ENCODE measurements at places on chromosomes 12 and 14. TPM values are rescaled to one million over a fixed set of nuclear protein-coding genes. Genes with fewer than 3 reads are reported as not detected.

The PARPBP gene
- total RNA-seq, result 25.3 TPM

- DNase-seq, result no peak
Measured at GRCh38 chr12:109732321-109733305, 19.0 kb downstream of the FAM222A start.

DNA sequence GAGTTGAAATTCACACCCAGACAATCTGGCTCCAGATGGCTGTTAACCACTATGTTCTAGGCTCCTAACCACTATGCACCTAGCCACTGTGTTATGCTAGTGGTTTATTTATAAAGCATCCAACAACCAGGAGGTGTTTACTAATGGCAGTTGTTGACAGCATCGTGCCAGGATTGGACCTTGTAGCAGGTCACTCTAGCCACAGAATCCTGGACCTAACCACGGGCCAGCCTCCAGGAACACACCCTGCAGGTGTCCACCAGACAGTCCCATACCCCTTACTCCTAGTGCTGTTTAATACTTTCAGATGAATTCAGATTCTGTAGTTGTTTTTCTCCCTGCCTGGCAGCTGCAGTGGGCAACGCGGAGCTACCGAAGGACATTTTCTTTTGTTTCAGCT is 109.4 kb upstream of the MYL2 start:
- no peak for DNase-seq

DNA sequence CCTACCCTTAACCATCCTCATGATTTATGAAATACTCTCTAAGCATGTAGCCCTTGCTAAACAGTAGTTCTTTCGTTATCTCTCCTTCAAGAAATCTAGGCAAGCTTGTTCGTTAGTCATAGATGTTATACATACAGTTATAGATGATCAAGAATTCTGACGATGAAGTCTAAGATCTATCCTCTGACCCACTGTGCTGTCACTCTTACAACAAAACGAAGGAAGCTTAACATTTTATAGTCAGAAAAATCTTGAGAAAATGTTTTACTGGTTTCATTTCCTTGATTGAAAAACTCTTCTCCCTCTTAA is 68.9 kb downstream of the SPPL3 start:
- no peak for DNase-seq

DNA sequence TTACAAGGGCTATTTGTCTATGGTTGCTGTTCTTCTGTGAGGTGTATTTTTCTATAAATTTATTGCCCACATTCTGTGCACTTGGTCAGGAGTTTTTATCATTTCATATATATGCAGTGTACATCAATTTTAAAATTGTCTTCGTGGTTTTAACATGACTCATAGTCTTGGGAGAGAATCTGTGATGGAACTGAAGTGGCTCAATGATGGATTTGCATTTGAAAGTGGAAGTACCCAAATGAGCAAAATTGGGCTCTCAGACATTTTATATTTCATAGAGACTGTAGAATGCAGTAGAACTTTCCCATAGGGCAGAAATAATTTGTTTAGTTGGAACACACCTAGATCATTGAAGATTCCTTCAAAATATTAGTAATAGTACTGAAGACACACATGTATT is 1.9 kb upstream of the SCFD1 start:
- DNase-seq, result no peak

The RARG gene
- 47.4 TPM for total RNA-seq

The NOVA1 gene
- not detected for total RNA-seq

- no peak for DNase-seq
Measured at GRCh38 chr12:100348657-100349454, 8.0 kb upstream of the SLC17A8 start.

The ZDHHC22 gene
- not detected for total RNA-seq

The HNF1A gene
- total RNA-seq, result not detected

DNA sequence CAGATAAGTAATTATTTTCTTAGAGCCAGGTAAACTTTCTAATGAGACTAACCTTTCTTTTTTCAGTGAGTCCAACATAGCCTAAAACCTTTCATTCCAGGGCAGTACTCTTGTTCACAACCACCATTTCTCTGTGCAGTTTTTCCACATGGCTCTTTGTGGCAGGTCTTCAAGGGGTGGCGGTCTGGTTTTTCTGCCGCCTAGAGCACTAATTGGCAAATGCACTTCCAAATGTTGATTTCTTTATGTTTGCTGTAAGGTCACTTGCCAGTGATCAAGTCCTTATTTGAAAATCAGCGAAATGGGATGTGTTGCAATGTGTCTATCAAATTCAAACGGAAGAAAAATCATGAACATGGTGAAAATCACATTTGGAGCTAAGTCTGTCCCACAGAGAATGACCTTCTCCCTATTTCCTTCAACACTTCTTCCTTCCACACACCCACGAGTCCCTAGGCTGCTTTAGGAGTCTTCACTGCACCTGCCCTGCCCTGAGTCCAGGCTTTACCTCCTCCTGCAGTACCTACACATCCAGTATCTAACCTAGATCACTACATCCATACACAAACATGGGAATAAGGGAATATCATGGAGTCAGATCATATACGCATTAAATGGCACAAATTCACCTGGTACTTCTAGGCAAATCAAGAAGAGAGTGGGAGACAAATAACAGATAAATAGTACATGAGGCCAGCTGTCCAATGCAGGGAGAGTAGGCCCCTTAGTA is 1.9 kb downstream of the SRGAP1 start:
- no peak for DNase-seq

The ACVRL1 gene
- not detected for total RNA-seq

- no peak for DNase-seq
Measured at GRCh38 chr12:3091382-3092241, 14.4 kb downstream of the TSPAN9 start.

GRCh38 chr14:65866448-65866847 is 453.9 kb downstream of the FUT8 start:
- DNase-seq, result no peak

DNA sequence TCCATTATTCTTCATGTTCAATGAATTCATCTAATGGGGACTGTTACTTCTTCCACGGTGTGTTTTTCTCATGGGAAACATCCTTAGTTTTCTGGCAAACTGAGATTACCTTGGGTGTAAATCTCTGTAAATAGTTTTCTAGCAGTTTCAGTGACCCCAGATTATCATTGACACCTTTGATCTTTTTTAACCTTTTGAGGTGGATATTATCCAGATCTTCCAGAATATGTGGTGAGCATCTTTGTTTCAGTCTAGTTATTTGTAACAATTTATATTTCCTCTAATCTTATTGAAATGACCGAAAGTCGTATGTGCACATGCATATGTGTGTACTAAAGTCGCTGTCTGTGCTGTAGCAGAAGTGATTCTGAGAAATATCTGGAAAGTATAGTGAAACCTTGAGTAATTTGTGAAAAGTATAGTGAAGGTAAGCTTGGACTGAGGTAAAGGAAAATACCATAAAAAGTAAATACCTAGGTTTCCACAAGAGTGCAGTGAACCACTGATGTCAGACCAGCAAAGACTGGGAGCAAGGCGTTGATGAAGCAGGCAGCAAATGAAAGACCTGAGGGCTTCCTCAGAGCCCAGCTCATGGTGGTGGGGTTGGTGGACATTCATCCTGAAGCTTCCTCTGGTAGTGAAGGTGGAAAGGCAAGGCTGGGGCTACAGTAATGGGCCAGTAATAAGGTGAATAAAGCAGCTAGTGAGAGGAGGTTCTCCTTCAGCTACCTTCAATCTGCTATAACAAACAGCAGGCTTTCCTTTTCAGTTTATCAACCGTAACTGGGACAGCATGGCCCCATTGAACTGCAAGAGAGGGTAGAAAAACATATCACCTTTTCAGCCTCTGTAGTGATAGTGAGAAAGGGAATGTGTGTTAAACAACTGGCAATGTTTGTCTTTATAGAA is 480.2 kb upstream of the FBXO33 start:
- DNase-seq, result no peak

The VRK1 gene
- 64.1 TPM for total RNA-seq

DNA sequence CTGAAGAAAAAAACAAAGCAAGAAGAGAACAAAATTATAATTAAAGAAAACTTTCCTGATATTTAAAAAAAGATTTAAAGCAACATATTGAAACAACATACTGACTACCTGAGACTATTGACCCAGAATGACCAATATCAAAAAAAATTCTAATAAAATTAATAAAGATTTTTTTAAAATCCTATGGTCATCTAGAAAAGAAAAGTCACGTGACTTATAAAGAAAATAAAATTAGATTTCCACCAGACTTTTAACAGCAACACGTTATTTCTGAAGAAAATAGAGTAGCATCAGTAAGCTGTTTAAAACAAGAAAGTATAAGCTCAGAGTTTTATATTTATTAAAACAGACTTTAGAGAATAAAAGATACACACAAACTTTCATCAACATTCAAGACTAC is 238.0 kb downstream of the C12orf42 start:
- DNase-seq, result no peak

The SLC38A4 gene
- total RNA-seq, result not detected

DNA sequence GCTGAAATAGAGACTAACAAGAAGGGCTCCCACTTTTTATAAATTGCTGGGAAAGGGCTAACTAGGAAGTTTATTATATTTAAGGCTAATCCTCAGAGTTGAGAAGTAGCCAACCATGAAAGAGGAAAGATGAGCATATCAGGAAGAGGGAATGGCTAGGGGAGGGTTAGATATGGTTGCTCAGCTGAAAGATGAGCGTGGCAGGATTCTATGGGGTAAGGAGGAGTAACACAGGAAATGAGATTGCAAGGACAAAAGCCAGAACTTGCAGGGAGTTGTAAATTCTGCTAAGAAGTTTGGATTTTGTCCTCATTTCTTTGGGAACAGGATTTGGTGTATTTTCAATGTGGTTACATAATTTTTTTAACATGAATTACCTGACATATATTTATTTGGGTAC is 127.4 kb upstream of the ATP2B1 start:
- no peak for DNase-seq

The MAP3K9 gene
- 6.7 TPM for total RNA-seq

GRCh38 chr12:130086248-130086647 is 76.0 kb upstream of the FZD10 start:
- no peak for DNase-seq

- no peak for DNase-seq
Measured at GRCh38 chr14:102007916-102008418, 43.6 kb downstream of the DYNC1H1 start.

The ACRBP gene
- 1.8 TPM for total RNA-seq

The DUSP6 gene
- total RNA-seq, result 170 TPM

- DNase-seq, result no peak
Measured at GRCh38 chr14:28952666-28953065, 186.1 kb downstream of the FOXG1 start.

DNA sequence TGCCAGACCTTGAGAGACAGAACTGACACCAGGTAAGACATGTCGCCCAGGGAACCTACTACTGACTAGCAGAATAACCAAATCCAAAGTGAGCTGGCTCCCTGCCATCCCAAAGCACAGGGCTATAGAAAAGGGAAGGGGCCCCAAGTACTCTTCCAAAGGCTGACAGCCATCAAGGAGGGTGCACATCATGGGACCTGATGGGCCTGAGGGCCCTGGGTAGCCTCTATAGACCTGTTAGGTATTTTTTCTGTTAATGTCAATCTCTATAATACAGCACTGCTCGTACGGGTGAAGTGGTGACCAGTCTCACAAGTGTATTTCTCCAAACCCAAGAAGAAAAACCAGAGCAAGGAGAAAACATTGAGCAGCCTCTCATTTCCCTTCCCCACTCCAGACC is 171.6 kb downstream of the ITPR2 start:
- no peak for DNase-seq

GRCh38 chr14:61472011-61472672 is 150.8 kb downstream of the PRKCH start:
- peak; percentile 46 for DNase-seq

The FNTB gene
- 16.1 TPM for total RNA-seq

DNA sequence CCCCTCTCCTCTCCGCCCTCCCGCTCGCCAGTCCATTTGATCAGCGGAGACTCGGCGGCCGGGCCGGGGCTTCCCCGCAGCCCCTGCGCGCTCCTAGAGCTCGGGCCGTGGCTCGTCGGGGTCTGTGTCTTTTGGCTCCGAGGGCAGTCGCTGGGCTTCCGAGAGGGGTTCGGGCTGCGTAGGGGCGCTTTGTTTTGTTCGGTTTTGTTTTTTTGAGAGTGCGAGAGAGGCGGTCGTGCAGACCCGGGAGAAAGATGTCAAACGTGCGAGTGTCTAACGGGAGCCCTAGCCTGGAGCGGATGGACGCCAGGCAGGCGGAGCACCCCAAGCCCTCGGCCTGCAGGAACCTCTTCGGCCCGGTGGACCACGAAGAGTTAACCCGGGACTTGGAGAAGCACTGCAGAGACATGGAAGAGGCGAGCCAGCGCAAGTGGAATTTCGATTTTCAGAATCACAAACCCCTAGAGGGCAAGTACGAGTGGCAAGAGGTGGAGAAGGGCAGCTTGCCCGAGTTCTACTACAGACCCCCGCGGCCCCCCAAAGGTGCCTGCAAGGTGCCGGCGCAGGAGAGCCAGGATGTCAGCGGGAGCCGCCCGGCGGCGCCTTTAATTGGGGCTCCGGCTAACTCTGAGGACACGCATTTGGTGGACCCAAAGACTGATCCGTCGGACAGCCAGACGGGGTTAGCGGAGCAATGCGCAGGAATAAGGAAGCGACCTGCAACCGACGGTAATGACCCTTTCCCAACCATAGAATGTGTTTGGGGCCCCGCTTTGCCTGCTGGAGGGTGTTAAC is 615 bp downstream of the CDKN1B start:
- DNase-seq, result peak; percentile 40

- no peak for DNase-seq
Measured at GRCh38 chr14:61561657-61562276, 133.5 kb upstream of the HIF1A start.

The TEX52 gene
- not detected for total RNA-seq

DNA sequence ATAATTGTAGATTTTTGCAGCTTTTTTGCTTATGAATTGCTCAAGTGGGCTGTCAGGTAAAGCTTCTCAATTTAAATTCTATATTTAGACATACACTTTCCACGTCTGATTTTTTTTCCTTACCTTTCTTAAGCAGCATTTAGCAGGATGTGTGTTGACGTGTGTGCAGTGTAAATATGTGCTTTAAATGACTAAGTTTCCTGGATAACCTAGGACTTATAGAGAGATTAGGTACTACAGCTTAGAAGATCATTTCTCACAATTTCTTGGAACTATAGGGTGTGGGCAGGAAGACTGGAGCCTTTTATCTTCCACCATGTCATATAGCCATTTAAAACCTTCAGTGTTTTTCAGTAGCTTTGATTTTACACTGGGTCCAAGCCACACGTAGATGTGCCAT is 263.5 kb downstream of the NOVA1 start:
- no peak for DNase-seq

- peak; percentile 66 for DNase-seq
Measured at GRCh38 chr14:22099942-22100763, 426.5 kb upstream of the OR4E1 start.

The HOXC6 gene
- not detected for total RNA-seq

The PTCSC3 gene
- total RNA-seq, result not detected

The TEAD4 gene
- 0.83 TPM for total RNA-seq

DNA sequence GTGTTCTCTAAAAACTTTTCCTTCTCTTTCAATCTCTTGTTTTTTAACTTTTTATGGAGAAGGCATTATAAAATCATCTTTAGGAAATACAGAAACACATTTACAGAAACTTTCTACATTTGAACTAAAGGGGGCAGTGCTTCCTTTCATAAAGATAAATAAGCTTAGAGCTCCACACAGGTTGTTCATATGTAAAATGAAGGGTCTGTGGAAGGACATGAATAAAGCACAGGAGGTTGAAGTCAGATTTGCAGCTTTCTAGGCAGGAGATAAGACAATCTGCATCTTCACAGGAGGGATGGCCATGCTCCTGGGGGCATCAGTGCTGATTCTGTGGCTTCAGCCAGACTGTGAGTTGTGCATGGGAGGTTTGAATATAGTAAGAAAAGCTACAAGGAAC is 426.0 kb downstream of the DAD1 start:
- DNase-seq, result no peak
